Activated T-cell treated with anti-CD3 and anti-CD28 coated beads for 4 hours (primary cell): ENCODE measurements at places on chromosomes 1 and 21.
A peak's percentile ranks its signal among the peaks of the same experiment; 100 is the strongest.

DNA sequence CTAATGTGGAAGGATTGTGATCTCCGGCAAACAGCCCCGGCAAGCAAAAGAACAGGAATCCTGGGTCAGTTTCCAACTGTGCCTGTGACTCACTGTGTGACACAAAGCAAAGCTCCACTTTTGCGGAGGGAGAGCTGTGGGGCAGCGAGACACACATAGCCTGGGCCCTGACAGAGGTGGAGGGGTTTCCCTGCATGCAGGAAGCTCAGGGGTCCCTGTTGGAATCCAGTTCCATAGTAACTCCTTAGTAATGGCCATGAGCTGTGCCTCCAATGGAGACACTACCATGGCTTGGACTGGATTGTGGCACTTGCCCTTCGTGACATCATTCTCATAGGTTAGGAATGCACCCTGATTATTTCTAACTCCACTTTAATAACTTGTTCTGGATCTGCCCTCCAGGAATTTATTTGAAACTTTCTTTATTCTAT, 47.0 kb upstream of the ATF3 start:
- DNase-seq: no peak

DNA sequence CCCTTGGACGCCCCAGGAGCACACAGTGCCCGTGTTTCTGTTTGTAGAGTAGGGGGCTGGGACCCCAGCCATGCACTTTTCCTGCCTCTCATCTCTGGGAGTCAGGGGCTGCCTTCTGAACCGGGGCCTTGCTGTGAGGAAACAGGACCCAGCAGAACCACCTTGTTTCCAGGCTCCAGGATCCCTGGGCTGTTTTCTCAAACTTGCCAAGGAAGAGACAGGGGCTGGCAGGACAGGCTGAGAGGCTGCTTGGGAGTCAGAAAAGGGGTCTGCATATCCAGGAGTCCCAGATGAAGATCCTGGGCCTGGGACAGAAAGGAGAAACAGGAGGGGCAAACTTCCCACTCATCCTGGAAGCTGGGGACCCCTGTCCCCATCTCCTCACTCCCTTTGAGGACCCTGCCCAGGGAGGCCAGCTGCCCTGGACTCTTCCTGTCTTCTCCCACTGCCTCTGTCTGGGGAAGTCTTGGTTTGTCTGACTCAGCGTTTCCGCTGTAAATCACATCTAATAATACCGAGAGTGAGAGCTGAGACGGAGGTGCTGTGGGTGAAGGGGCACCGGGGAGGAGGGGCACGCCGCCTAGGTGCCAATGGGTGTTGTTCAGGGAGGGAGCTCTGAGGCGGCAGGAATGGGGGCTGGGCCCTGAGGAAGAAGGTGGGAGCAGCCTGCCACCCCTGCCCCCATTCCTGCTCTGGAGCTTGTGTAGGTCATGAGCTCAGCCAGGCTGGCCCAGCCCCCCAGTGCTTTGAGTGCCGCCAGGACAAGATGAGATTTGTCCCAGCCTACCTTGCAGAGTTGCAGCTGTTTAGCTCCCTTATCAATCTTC, 16.7 kb downstream of the POU3F1 start:
- peak; percentile 48 for DNase-seq

GRCh38 chr1:222843469-222844410, 28.9 kb downstream of the DISP1 start:
- no peak for DNase-seq

- no peak for DNase-seq
Measured at GRCh38 chr1:196690582-196690981, 38.7 kb downstream of the CFH start.

DNA sequence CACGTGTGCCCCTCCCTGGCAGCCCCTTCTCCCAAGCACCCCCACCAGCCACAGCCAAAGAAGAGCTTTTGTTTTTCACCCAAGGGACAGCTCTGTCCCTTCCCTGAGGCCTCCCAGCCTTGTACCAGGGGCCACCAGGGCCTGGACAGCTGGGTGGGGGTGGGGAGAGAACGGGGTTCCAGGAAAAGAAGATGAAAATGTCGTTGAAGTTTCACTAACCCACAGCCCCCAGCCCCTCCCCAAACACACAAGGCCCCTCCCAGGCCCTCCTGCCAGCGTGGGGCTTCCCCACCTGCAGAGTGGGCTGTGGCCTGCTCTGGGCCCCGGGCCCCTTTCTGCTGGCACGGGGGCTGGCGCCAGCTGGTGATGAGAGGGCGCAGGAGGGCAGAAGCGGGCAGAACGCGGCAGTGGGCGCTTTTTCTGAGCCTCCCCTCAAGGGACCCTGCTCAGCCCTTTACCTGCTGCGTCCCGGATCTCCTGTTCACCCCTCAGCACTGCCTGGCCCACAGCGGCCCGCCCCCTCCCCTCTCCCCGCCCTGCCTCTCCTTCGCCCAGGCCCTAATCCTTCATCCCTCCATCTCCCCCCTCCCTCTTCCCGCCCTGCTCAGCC, 5.5 kb upstream of the ANKRD65 start:
- DNase-seq: no peak

DNA sequence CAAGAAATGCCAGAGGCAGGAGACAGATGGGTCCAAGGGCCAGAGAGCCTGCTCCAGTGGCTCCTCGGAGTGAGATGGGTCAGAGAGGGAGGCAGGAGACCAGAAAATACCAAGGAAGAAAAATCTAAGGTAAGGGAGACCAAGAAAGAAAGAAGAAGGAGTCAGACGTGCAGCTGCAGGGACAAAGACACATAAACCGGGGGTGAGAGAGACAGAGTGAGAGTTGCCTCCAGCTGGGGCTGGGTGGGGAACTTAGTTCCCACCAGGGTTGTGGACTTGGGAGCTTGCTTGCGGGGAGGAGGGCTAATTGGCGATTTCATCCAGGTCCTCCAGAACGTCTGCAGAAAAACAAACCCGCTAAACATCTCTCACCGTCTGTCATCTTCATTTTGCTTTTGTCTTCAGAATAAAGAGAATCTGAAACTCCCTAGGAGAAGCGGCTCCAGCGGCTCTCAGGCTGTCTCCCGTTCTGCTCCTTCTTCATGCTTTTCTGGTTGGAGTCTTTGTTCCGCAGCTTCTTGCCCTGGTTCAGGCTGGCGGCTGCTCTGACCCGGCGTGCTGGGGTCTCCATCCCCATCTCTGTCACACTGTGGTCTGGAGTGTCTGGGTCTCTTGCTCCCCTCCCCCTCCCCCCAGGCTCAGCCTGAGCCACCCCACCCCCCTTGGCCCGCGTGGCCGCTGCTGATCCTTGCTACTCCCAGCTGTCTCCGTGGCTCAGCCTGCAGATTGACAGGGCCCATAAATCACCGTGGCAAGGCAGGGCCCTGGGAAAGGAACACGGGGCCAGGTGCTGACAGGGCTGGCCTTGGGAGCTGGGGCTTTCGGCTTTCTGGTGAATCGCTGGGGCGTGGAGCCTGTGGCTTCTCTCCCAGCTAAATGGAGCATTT, 66.6 kb downstream of the UBIAD1 start:
- DNase-seq: no peak

DNA sequence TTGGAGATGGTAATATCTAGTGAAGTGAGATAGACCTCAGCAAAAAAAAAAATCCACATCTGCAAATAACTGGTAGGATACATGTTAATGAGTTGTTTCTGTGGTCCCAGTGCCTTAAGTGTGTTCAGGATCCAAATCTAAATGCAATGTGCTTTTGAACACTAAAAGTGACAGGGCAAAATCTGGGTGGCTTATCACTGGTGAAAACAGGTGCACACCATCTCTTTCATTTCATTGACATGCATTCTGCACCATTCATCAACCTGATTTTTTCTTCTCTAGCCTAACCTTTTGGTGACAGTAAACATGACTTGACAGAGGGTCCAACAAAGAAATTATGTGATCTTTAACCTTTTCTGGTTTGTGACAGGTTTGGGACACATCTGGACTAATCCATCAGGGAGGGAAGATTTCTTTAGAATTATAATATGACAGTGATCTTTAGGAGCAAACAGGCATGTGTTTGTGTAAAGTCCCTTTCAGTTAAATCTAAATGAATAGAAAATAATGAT, 201.6 kb upstream of the NEGR1 start:
- no peak for DNase-seq

DNA sequence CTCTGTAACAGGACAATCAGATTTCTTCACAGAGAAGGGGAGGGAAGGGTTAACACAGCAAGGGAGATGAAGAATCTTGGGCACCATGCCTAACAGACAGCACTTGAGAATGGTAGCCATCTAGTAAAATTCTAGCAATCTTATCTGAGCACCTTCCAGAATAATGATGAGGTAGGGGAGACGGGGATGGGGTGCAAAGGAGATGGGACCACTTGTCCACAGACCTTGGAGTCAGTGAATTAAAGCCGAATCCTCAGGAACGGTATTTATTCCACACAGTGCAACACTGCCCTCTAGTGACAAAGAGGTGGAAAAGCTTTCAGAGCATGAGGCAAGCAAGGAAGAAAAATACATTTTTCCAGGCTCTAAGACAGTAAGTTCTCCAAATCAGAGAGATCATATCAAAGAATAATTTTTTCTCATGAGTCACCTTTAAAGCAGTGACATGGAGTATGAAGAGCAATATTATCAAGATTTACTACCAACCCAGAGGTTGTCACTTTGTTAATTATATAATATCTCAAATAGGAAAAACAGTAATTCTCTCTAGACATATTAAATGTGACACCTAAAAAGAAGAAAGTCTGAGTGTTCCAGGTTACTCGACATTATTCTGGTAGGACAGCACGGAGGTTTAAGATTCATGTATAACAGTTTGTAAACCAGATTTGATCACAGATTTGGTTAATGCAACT, 43.3 kb upstream of the LPAR3 start:
- DNase-seq: peak; percentile 34

DNA sequence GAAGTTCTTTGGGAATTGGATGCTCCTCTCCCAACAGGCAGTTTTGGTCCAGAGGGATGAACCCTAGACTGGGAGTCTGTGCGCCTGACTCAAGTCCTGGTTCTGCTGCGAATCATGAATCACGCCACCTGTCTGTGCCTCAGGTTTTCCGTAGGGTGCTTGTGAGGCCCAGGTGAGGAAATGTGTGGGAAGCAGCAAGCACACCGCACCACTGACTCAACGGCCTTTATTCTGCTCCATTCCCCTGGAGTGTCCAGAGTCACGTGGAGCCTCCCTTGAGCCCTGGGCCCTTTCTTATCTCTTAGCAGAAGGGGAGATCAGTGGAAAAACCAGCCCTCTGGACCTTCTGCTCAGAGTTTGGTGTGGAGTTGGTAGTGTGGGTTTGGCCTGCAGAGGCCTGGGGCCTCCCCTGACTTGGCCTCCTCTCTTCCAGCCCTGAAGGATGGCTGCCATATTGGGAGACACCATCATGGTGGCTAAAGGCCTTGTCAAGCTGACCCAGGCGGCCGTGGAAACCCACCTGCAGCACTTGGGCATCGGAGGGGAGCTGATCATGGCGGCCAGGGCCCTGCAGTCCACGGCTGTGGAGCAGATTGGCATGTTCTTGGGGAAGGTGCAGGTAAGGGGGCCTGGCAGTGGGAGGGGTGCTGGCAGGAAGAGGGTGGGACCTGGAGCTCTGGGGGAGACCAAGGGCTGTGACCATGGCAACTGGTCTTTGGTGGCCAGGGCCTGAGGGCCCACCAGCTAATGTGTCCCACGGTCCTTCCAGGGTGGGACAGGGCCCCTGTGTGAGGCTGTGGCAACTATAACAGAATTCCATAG, 21.1 kb downstream of the COQ8A start:
- DNase-seq: no peak

DNA sequence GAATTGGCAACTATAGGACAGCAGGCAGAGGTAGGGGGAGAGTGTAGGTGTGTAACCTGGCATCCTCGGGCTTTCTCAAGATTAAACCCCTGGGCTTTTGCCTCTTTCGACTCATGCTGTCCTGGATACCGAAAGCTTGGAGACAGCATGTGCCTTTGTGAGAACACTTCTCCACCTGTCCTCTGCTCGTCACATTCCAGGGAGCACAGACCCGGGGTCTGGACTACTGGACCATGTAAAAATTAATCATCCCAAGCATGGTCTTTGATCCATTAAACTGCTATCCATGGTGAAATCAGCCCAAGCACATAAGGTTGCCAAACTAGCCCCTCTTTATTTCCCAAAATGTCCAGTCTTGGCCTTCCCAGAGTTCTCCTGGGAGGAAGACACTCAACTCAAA, 9.0 kb upstream of the RNF186 start:
- no peak for DNase-seq

DNA sequence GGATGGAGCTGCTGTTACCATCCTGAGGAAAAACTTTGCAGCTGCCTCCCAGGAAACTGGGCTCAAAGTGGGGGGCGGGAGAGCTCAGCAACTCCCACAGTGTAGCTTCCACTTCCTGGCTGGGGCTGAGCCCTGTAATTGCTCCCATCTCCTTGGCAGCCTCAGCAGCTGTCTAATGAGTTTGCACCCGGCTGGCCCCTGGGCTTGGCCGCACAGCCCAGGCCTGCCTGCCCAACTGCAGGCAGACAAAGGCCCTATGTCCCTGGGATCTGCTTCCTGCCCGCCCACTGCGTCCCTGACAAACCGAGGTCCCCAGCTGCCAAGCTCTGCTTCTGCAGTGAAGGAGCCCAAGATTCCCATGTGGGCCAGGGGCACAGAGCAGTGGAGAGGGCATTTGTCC, 30.1 kb downstream of the EDN2 start:
- DNase-seq: no peak

GRCh38 chr1:16095447-16095846, 22.0 kb upstream of the FAM131C start:
- no peak for DNase-seq

DNA sequence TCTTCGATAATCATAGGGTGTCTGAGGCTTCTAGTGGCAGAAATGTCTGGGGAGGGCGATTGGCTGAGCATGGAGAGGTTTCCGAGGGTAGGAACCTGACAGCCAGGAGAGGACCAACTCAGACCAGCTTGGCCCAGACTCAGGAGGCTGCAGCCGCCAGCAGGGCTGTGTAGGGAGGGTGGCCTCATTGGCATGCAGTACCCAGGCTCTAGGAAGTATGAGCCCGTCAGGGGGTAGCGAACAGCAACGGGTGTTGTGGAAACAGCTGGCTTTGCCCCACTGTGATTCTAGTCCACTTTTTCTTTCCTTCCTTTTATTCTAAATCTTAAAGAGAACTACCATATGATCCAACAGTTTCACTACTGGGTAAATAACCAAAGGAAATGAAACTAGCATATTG, 103.3 kb downstream of the DIRAS3 start:
- DNase-seq: no peak

- no peak for DNase-seq
Measured at GRCh38 chr1:113804421-113805255, 7.6 kb downstream of the RSBN1 start.

GRCh38 chr1:170800812-170801211, 134.5 kb upstream of the MROH9 start:
- DNase-seq: no peak

DNA sequence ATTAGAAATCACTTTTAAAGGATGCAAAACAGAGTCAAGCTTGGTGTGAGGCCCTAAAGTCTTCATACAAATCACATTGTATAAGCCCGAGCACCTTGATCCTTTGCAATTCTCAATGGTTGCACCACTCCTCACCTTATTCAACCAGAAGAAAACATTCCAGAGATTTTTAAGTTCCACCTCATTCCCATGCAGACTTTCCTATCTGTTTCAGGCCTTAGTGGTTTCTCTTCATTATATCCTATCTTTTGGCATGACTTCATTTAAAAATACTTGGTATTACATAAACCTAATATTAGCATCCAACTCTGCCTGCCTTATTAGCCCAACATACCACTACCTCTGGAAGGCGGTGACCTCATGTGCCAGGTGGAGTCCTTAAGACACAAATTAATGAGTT, 9.3 kb upstream of the GREM2 start:
- no peak for DNase-seq
